ENCODE measurements at places on chromosomes 4 and X.

- peak; percentile 80 for DNase-seq
These were observed 31.6 kb upstream of the IRAK1 start for GRCh38 chrX:154051201-154051810.

- DNase-seq, result peak; percentile 53
These were observed 46.1 kb downstream of the GRK4 start for GRCh38 chr4:3009422-3009821.

DNA sequence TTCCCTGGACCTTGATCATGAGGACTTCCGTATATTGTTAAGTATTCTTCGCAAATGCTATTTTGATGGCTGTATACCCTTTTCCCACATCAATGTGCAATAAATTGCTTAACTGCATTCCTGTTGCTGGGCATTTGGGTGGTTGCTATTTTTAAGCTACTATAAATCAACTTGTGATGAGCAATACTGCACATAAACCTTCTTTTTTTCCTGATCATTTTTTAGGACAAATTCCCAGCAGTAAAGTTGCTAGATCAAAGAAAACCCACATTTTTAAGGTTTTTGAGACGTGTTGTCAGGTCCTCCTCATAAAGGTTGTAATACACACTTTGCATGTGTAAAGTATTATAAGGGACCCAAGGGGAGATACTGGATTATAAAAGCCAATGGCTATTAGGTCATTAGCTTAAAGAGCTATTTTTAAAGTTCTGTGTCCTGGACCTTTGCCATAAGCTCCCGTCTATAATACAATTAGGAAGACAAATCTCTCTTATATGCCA, 35.6 kb downstream of the LIMCH1 start:
- DNase-seq, result no peak

DNA sequence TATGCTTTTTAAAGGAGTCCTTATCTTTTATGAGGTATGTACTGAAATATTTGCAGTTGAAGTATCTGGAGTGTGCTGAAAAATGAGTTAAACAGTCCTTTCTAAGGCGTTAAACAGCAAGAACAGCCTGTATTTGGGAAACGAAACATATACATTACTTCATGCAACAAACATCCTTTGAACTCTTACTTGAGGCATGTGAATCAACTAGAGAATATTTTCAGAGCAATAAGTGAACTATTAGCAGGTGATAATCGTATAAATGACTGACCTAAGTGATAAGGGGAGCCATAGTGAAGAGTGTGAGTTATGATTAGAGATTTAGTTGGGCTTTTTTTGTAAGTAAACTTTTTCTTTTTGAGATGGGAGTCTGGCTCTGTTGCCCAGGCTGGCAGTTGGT, 45.9 kb upstream of the RHOH start:
- DNase-seq, result no peak

DNA sequence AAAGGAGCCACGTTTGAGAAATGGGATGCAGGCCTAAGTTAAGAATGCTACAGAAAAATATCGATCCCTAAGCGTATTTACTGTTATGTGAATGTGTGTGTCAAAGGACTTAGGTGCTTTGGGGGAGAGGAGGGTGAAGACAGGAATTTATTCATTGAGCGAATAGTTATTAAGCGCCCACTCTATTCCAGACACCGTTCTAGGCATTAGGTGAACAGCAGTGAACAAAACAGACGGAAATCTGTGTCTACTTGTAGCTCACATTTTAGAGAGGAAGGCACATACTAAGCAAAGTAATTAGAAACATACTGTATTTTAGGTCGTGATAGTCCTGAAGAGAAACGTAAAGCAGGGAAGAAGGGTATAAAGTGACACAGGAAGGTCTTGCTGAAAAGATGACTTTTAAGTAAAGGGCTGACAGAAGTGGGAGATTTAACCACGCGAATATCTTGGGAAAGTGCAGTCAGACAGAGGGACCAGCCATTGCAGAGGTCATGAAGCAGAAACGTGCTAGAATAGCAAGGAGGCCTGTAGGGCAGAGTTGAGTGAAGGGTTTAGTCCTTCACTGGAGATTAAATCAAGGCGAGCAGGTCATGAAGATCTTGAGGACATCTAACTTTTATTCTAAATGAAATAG, 541 bp downstream of the AIMP1 start:
- peak; percentile 29 for DNase-seq

- no peak for DNase-seq
These were observed 884.0 kb upstream of the INTU start for GRCh38 chr4:126748736-126749135.

GRCh38 chr4:178784491-178784890, 1342.3 kb upstream of the AGA start:
- no peak for DNase-seq

GRCh38 chr4:25161593-25161950, 1.3 kb upstream of the SEPSECS start:
- DNase-seq, result peak; percentile 32

Measured in hematopoietic multipotent progenitor cell treated with erythropoietin and hydrocortisone succinate and interleukin-3 and kit ligand, for 4 days (in vitro differentiated cells).